Stimulated activated CD4-positive, alpha-beta T cell treated with anti-CD3 and anti-CD28 coated beads, Interleukin-1b, Interleukin-23, amount 100 ng/mL, for 1 hour (primary cell): ENCODE measurements at places on chromosomes 5 and 9.

GRCh38 chr9:123727332-123727731 lies 202.6 kb downstream of the DENND1A start:
- DNase-seq, result no peak

GRCh38 chr5:173602423-173602822 lies 14.0 kb downstream of the BOD1 start:
- no peak for DNase-seq

DNA sequence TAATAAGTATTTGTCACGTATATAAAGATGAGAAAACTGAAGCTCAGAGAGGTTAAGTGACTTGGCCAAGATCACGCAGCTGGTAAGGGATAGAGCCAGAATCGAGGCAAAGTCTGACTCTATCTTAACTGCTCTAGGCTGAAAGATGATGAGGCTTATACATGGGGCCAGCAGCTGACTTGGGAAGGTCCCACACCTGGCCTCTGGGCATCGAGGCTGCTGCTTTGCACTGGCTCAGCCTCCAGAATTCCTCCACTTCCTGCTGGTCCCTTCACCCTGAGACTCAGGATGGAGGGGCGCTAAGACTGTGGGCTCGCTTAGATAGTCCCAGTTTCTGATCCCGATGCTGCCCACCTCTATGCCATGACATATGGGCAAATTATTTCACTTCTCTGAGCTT lies 35.2 kb downstream of the CAMK2A start:
- no peak for DNase-seq

DNA sequence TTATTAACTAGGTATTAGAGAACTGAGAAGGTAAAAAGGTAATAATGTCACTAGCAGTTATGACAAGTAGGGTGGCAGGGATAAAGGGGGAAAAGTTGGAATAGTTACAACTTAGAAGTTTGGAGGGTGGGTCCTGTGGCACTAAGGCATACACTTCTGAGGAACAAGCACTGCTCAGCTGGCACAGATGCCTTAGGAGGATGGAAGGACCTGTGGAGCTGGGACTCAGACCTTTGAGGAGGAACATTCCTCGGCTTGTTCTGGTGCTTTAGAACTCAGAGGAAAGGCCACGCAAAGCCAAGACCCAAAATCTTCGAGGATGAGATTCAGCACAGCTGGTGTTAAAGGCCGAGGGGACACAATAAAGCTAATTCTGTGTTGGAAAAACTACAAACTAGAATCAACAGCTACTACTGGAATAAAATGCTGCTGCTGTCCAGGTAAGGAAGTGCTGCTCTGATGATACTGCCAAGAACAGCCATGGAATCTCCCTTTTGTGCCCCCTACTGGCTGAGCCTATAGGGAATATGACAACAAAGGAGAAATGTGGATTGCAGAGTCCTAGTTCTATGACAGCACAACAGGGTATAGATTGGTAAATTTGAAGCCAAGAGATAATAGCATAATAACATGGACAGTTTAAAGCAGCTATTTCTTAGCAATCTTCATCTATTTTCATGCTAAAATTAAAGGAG lies 126.7 kb downstream of the SLC25A46 start:
- DNase-seq, result no peak

DNA sequence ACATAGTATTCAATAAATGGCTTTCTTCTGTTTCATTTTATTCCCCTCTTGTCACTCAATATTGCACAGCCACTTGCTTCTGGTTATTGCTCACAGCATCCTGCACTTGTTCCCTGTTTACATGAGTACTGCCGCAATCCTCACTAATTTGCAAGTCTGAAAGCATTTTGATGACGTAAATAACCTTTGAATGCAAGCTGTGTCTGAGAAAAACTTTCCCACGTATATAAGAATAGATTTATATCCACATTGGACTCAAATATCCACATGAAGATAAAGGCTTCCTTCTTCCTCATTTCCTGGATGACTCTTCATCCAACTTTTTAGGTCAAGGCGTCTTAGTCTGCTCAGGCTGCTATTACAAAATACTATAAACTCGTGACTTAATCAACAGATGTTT lies 88.2 kb upstream of the DAP start:
- DNase-seq, result no peak

DNA sequence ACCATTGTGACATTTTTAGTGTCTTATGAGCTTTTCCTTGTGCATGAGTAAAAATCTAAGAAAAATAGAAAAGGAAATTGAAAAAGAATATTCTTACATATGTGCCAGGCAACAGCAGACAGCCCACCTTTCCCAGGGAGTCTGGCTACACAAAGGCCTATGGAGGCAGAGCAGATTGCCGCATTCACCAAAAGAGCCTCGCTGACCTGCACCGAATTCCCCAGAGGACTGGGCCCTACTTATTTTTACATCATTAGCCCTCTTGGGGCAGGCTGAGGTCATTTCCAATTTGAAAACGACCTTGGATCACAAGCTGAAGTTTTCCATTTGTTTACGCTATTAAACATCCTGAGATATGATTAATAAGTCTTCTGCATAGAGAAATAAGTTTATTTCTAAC lies 66.2 kb upstream of the WDR41 start:
- no peak for DNase-seq

DNA sequence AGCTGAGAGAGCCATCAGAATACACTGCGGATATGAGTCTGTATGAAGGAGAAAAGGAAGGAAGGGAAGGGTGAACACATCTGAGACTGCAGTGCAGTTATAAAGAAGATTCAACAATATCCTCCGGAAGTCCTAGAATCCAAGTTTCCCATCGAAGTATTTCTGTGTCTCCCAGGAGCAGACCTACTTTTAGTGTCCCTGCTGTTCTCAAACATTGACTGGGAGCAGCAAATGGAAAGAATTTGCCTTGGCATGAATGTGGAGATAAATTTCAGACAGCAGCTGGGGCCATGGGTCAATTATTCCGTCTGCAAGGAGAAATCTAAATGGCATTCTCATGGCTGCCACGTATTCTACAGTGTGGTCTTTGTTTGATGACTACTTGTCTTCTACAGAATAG lies 478.1 kb upstream of the SMC2 start:
- DNase-seq, result no peak

- DNase-seq, result no peak
Measured at GRCh38 chr5:93395971-93396379, 185.0 kb downstream of the NR2F1-AS1 start.

DNA sequence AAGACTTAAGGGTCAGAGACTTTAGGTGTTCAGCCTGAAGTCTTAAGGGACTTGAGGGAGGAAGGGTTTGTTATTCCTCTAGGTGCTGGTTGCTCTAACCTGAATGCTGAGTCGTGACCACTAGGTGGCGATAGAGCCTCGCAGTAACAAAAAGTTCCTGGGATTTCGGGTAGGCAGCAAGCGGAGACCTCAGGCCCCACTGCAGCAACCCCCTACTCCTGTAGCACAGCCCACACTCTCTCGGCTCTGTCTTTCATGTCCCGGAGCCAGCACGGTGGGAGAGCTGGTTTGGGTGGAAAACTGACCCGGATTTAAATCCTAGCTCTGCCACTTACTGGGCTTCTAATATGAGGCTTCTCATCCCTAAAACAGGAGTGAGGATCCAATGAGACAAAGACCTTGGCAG lies 100.3 kb upstream of the PANK3 start:
- peak; percentile 7 for DNase-seq

DNA sequence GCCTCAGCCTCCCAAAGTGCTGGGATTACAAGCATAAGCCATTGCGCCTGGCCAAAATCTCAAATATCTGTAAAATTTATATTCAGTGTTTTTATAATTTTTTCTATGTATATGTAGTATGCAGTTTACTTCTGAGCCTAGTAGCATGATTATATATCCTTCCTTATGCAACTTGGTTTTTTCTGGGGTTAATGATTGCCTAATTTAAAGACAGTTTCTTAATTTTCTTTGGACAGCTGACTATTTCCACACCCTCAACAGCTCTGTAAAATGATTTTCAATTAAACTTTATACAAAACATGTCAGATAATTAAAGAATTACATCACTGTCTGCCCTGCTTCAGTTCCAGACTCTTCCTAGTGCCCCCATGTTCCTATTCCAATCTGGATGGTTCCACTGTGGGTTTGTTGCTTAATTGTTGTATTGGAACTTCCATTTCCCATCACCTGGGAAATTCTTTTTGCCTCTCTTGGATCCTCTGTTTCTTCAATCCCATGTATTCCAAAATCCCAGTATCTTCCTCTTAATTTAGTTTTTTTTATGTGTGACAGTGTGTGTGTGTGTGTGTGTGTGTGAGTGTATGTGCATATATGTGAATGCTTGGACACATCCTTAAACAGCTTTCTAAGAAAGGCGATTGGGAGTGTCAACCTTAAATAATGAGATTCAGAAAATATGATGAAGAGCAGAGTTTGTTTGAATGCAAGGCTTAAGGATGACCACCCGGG lies 53.2 kb downstream of the C5orf22 start:
- no peak for DNase-seq

DNA sequence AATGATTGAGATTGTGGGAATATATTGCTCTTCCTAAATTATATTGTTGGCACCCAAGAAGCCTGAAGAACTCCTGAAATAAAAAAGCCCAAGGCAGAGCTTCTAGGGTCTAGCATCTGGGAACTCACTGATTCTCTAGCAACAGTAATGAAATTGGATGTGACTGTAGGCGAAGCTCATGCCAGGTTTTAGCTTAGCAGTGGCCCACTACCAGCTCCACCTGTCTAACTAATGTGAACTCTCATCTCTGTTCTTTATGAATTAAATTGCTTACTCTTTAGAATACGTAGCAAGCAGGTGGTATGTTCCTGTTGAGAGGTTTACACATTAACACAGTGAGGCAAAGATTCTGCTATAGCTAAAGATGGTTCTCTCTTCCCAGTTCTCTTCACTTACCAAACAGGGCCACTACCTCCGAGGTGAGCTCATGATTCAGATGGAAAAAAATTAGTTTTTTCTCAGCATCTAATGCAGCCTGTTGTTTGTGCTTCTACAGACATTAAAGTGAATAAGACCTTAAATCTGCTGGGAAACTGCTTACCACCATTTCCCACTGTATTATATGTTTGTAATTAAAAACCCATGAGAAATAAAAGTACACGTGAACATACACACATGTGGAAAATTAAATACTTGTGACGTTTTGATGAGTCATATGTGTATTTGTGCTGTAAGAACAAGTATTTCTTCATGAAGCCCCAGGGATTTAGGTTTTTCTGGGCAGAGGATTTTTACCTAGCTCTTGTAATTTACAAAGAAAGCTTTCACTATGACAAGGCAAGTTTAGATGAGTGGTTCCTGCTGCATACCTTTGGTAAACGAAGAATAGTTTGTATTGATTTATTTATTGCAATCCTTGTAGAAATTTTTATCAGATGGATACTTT lies 360.1 kb downstream of the KDM4C start:
- DNase-seq, result no peak

GRCh38 chr5:101047181-101047580 lies 144.1 kb upstream of the ST8SIA4 start:
- DNase-seq, result no peak

DNA sequence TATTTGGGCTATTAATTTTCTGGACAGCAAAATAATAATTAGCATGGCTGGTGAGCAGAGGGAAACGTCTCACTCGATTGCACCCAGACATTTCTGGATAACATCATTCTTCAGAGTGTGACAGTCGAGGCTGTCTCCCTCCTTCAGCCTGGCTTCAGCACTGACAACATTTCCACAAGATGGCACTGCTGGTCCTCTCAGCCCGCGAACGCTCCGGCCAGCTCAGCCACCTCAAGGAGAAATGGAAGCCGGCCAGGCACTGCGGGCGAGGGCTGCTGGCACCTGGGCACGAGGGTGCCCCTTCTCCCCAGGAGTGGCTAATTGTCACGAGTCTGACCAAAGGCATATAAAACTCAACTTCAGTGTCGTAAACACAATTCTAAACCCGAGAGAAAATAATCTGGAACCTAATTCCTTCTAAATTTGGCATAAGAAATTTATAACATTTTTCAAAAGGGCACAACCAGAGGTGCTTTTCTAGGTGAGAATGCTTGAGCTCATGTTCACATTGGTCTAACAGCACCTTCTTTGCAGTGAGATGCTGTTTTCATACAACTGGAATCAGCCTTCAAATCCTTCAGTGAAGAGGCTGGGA lies 65.9 kb downstream of the DAP start:
- no peak for DNase-seq

DNA sequence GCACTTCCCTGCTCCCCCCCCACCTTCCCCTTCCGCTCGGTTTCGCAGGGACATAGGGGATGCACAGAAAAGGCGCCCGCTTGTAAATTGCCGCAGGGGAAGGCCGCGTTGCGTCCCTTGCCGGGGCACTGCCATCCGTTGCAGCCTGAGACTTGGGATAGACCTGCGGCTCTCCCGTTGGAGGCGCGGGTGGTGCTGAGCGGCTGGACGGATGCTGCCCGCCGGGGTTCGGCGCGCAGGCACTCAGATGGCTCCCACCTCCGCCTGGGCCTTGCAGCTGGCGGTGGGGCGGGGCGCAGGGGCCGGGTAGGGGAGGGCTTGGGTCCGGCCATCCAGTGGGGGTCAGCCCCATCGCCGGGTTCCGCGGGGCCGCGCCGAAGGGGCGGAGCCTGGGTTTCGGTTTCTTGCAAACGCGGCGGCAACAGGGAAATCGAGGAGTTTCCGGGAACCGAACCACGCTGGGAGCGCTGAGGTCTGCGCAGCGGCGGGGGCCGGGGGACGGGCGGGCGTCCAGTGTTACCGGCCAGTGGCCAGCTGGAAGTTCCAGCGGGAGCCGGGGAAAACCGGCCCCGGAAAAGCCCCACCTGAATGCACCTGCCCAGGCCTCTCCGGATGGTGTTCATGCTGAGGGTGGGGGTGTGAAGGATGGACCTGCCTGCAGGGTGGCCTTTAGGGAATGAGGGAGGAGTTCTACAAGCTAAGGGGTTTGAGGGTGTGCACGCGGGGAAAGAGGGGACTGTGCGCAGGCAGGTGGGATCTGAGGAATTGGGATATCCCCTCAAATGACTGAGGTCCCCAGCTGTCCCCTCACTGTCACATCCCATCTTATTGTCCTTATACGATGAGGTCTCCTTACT lies 6.3 kb upstream of the IRF1 start:
- no peak for DNase-seq

DNA sequence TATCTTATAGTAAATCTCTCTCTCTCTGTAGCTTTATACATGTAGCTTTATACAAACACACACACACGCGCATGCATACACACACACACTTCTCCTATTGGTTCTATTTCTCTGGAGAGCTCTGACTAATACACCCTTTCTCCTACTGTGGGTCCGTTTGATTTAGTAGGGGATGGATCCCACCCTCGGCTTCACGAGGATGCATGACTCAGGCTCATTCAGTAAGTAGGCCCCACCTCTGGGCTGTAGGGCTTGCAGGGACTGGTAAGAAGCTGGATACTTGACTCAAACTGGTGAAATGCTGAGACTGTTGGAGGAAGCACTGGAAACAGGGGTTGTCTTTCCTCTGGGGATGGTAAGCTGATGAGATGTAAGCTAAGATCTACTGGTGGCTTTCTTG lies 98.7 kb downstream of the SLC24A2 start:
- DNase-seq, result no peak
